ENCODE measurements at places on chromosomes 2 and 18. TPM values are rescaled to one million over a fixed set of nuclear protein-coding genes. Genes with fewer than 3 reads are reported as not detected.

The FEV gene
- not detected for total RNA-seq

The KLHL41 gene
- 1.1 TPM for total RNA-seq

The APCDD1 gene
- 98.4 TPM for total RNA-seq

The AOX1 gene
- 56.6 TPM for total RNA-seq

The PTPRM gene
- total RNA-seq, result 148 TPM

The DLGAP1 gene
- total RNA-seq, result 0.52 TPM

The CYS1 gene
- 4.0 TPM for total RNA-seq

The SH2D6 gene
- 0.75 TPM for total RNA-seq

The IL1RN gene
- total RNA-seq, result 80.2 TPM

The ATF2 gene
- total RNA-seq, result 65.2 TPM

The SLC11A1 gene
- 16.5 TPM for total RNA-seq

The SCG2 gene
- 0.39 TPM for total RNA-seq

The CIB4 gene
- not detected for total RNA-seq

The TDRD15 gene
- total RNA-seq, result 0.10 TPM

The DTNB gene
- total RNA-seq, result 33.8 TPM

The AQP12A gene
- total RNA-seq, result not detected

The SKA1 gene
- 0.39 TPM for total RNA-seq

The LYG1 gene
- 0.39 TPM for total RNA-seq

The CHRND gene
- total RNA-seq, result not detected

The LHCGR gene
- total RNA-seq, result not detected

The CXCR1 gene
- not detected for total RNA-seq

The PDE1A gene
- total RNA-seq, result 9.7 TPM

The CD8B gene
- 3.5 TPM for total RNA-seq

The EMILIN1 gene
- total RNA-seq, result 65.8 TPM

The NETO1 gene
- 2.6 TPM for total RNA-seq

The KCNJ13 gene
- total RNA-seq, result 0.60 TPM

The SLC39A10 gene
- 28.6 TPM for total RNA-seq

The GREB1L gene
- total RNA-seq, result 0.05 TPM

The C2orf78 gene
- not detected for total RNA-seq

The SERPINB12 gene
- total RNA-seq, result not detected

The RTN4 gene
- total RNA-seq, result 337 TPM

The ARHGEF4 gene
- total RNA-seq, result 16.4 TPM

The SERPINB11 gene
- total RNA-seq, result not detected

The ALPP gene
- total RNA-seq, result not detected

The DYNAP gene
- not detected for total RNA-seq

The SNRPD1 gene
- 55.8 TPM for total RNA-seq

Measured in ureter (tissue), 1 donor.